ENCODE measurements at places on chromosomes 11 and 22.

- DNase-seq, result no peak
Observed at GRCh38 chr11:90997241-90997640, 774.4 kb upstream of the CHORDC1 start.

- no peak for DNase-seq
Observed at GRCh38 chr22:27148886-27149470, 491.6 kb downstream of the MIAT start.

DNA sequence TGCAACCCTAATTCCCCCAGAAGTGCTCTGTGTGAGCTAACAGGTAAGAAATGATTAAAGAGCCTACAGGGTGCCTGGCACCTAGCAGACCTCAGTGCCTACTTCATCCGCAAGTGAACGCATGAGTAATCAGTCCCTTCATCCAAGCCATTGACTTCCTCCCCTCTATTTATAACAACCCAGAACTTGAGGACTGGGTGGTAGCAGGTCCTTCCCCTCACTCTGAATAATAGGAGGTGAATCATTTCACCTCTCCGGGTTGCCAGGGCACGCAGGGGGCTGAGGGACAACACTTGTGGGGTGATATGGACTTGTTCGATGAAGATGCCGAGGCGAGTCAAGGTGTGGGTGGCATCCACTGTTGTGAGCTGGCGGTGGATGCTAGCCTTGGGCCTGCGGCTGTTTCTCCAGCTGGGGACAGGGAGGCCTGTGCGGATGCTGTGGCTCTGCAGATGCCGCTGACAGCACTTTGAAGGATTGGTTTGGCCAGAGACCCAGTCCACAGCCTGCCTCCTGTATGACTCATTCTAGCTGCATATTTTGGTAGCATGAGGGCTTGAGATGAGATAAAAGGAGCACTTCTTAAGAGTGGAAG lies 11.7 kb upstream of the SORL1-AS1 start:
- peak; percentile 88 for DNase-seq

GRCh38 chr11:76700177-76701100 lies 29.9 kb upstream of the LRRC32 start:
- peak; percentile 67 for DNase-seq

DNA sequence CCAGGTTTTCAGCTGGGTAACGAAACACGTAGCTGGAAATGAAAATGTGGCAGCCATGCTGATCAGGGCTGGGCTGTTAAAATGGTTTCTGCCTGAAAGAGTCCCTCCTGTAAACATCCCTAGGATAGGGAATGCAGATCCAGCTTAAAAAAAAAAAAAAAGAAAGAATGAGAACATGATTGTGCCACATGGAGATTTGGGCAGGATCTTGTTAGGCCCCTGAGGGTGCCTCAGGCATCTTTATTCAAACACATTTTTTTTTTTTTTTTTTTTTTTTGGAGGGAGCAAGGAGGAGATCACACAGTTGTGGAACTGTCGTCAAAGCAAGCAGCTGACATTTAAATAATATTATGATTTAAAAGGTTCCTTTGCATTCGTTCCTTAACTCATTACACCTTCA lies 900.3 kb downstream of the OPCML start:
- no peak for DNase-seq

Measured in ELF-1 (cell line).